Frontal cortex (tissue), 4 donors: ENCODE measurements at places on chromosomes 7 and 10.
A peak's percentile ranks its signal among the peaks of the same experiment; 100 is the strongest.

- DNase-seq = no peak
These were observed 10.4 kb downstream of the CHRM2 start for GRCh38 chr7:136878878-136879277.

- DNase-seq = peak; percentile 76
These were observed 107.0 kb upstream of the INSIG1 start for GRCh38 chr7:155190688-155191087.

GRCh38 chr10:32393911-32394310, 47.0 kb upstream of the EPC1 start:
- no peak for DNase-seq

DNA sequence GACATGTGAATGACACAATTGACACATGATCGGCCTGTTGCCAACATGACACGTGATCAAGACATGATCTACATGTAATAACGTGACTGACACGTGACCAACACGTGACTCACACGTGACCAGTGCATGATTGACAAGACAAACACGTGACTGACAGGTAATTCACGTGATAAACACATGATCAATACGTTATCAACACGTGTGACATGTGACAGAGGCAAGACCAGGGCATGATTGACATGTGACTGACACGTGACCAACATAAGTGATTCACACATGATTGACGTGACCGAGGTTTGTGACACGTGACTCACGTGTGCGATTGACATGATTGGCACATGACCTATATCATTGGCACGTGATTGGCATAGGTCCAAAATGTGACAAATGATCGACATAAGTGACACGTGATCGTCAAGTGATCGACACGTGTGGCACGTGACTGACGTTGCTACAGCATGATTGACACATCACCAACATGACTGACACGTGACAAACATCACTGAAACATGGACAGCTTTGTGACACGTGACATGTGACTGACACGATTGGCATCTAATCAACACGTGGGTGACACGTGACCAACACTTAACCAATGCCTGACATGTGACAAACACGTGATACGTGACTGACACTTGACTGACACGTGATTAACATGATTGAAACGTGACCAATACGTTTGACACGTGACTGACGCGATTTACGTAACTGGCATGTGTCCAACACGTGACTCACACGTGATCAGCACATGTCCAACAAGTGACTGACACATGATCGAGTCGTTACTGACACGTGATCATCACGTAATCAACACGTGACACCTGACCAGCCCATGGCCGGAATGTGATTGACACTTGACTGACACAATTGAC, 23.0 kb downstream of the CRPPA start:
- no peak for DNase-seq

- no peak for DNase-seq
These were observed 36.8 kb downstream of the WIPF3 start for GRCh38 chr7:29843093-29843492.

DNA sequence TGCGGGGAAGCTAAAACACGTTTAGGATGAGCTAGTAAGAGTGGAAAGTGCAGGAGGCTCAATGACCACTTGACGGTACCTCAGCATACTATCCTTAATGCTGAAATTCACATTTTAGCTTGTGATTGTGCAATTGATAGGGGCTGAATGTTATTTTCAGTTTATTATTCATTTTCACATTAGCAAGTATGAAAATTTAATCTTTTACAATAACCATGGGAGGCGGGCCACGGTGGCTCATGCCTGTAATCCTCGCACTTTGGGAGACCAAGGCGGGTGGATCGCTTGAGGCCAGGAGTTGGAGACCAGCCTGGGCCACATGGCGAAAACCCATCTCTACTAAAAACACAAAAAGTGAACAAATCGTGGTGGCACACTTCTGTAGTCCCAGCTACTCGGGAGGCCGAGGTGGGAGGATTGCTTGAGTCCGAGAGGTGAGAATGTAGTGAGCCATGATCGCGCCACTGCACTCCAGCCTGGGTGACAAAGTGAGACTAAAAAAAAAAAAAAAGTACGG, 22.0 kb upstream of the ANLN start:
- DNase-seq = no peak

DNA sequence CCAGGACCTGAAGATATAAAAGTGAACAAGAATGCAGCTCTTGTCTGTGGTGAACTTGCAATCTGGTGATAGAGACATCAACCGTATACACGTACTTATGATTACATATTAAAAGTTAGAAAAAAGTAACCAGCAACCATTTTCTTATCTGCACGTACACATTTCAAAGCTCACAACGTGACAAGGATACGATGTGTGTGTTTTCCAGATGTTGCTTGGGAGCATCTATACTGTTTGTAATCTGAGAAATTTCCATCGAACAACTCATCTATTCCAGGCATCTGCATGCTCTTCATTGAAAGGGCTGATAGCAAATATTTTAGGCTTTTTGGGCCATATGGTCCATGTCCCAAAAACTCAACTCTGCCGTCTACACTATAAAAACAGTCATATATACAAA, 23.3 kb downstream of the MALRD1 start:
- DNase-seq = no peak

- peak; percentile 9 for DNase-seq
These were observed 65.9 kb downstream of the DGKB start for GRCh38 chr7:14836571-14837189.

GRCh38 chr7:112302566-112302965, 96.1 kb downstream of the ZNF277 start:
- DNase-seq = no peak

DNA sequence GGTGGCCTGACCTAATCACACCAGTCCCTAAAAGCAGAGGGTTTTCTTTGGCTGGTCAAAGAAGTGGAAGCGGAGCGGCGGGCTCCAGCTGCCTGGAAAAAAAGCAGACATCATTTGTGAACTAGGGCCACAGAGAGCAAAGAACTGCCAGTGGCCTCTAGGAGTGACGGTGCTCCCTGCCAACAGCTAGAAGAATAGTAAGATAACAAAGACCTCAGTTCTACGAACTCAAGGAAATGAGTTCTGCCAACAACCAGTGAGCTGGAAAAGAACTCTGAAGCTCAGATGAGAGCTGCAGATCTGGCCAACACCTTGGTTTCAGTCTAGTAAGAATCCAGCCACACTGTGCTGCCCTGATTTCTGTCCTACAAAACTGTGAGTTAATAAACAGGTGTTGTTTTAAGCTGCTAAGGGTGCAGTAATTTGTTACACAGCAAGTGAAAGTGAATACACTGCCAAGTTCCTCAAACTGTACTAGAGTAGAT, 178.0 kb downstream of the SRPK2 start:
- DNase-seq = no peak

DNA sequence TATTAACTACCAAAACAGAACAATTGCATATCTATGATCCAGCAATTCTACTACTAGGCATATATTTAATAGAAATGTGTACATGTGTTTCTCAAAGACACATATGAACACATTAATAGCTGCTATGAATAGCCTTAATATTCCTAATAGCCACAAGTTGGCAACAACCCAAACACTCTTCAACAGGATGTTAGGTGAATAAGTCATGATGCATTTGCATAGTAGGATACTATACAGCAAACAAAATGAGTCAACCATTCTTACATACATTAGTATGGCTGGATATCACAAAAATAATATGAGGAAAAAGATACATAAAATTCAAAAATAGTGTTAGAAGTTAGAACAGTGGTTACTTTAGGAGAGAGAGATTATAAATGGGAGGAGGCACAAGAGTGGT, 26.8 kb upstream of the ZNF746 start:
- no peak for DNase-seq

DNA sequence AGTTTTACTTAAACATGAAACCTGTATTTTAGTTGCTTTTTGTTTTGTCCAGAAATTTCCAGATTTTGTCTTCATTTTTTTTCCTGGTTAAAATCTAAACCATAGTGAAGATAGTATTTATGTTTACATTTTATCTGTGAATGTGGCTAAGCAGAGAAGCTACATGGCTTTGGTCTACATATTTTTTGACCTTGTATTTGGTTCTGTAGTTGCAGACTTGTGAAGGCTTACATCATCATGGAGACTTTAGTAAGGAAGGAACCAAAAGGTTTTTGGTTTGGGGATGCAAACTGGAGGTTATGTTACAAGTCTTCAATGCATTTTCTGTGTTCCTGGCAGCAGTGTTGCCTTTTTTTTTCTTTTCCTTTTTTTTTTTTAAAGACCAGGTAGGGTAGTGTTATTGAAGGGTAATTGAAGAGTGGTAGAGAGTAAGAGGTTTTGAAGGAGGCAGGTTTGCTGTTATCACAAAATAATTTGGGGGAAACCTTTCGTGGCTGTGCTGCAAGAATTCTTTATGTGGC, 30.9 kb upstream of the VDAC2 start:
- no peak for DNase-seq

DNA sequence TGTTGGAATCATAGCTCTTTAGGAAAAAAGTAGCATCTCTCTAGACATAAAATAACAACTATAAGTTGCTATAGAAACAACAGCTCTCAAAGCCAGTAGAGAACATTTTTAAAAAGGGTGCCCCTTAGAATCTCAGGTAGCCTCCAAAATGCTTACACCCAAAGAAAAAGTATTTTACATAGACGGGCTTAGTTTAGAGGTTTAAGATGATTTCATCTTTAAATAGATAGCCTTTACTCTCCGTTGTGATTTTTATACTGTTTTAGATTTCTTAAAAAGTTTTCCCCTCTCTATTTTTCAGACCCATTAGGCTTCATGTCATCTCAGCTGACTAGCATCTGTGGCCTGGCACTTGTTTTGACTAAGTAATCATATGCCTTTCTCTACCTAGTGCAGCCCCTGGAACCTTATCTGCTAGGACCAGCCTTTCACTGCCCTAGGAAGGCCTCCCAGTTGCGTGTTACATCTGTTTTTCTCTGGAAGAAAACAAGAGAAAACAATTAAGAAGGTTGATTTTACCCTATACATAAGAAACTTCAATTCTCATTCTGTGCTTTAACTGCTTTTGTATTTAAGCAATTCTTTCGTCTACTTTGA, 6.9 kb upstream of the BPGM start:
- no peak for DNase-seq

DNA sequence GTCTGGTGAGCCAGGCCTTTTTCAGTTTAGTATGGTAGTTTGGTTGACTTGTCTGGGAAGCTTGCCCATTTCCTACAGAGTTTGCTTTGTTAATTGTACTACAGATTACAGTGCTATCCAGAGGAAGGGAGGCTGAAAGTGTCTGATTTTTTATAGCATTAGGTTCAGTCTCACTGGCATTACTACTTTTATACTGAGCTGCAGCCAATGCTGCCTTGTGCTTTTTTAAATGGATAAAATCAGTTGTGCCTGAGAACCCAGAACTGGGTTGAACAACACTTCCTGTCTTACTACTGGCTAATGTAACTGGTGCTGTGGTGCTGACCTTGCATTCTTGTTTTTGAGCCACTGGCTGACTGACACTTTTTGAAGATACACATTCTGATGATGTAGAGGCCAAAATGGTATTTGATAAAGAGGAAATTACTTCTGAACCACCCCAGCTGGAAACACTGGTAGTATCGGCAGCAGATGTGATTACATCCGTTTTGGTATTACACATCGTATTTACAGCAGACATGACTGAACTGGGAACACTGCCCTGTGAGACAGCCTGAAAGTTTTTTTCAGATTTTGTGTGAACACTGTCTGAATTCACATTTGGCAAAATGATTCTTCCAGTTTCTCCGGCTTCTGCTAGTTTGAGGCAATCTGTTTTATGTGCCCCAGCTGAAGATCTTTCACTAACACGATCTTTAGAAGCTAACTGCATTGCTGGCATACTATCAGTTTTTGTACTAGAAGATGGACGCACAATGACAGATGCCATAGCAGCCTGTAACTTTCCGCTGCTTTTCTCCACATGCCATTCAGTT, 74.1 kb downstream of the NRBF2 start:
- peak; percentile 21 for DNase-seq

- no peak for DNase-seq
These were observed 344.8 kb upstream of the FZD8 start for GRCh38 chr10:35986756-35987502.

- DNase-seq = no peak
These were observed 168.3 kb downstream of the AKR1D1 start for GRCh38 chr7:138244606-138245005.

- DNase-seq = peak; percentile 45
These were observed 20.6 kb upstream of the HSPB1 start for GRCh38 chr7:76281706-76282343.

GRCh38 chr7:117152213-117153007, 170.4 kb downstream of the WNT2 start:
- peak; percentile 2 for DNase-seq

- no peak for DNase-seq
These were observed 158.9 kb upstream of the FRMD4A start for GRCh38 chr10:14489522-14490177.

DNA sequence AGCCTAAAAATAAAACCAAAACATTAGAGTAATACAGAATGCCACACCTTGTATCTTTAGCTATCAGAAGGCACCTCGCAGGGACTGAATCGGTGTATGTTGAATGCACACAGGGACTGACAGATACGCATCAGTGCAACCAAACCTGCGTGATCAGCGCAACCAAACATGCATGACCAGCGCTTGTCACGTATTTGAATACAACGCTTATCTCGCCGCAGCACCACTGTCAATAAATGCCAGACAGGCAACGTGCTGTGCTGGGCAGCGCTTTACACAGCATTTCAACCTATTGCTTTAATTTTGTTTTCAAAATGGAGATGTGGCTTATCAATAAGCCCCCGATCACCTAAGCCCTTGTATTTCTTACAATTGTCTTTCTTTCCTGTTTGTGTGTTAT, 242.4 kb downstream of the SFMBT2 start:
- DNase-seq = no peak

DNA sequence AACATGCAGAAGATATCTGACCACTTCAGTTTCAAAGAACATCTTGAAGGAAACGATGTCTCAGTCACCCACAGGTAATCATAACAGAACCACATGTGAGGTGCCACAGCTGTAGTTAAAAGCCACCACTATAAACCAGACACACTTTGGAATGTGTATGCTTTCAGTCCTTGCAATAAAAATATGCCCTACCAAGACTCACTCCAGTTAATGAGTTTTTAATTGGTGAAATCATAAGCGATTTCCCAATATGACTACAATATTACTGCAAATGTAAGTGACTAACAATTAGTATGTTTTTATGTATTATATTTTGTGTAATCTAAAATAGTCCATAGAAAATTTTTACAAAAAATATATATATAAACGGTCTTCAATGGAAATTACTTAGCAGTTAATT, 428.2 kb downstream of the PARD3 start:
- no peak for DNase-seq

GRCh38 chr10:132654121-132654571, 116.6 kb downstream of the INPP5A start:
- DNase-seq = no peak

- DNase-seq = no peak
These were observed 453.4 kb upstream of the AKR1E2 start for GRCh38 chr10:4372601-4373000.

DNA sequence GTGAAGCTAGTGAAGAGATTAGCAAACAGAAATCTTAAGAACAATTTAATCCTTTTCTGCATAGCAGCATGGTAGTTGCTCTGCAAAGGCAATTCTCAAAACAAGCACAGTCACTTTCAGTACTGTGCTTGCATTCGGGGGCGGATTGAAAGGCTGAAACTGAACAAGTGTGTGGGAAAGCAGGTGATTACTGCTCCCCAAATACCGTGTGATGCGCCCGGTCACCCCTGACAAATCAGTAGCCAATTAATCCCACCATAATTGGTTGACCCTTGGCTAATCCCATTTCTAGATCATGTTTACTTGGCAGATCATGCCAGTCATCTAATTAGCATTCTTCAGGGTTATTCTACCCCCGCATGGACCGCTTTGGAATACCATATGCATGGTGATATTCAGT, 76.5 kb upstream of the ADRB1 start:
- DNase-seq = no peak

GRCh38 chr10:98617906-98618520, 171.3 kb upstream of the HPS1 start:
- DNase-seq = no peak

GRCh38 chr7:135200821-135201331, 10.4 kb downstream of the WDR91 start:
- DNase-seq = no peak
